Ascending aorta (tissue), 2 donors: ENCODE measurements at places on chromosomes 13 and 19. TPM values are rescaled to one million over a fixed set of nuclear protein-coding genes. Genes with fewer than 3 reads are reported as not detected.

DNA sequence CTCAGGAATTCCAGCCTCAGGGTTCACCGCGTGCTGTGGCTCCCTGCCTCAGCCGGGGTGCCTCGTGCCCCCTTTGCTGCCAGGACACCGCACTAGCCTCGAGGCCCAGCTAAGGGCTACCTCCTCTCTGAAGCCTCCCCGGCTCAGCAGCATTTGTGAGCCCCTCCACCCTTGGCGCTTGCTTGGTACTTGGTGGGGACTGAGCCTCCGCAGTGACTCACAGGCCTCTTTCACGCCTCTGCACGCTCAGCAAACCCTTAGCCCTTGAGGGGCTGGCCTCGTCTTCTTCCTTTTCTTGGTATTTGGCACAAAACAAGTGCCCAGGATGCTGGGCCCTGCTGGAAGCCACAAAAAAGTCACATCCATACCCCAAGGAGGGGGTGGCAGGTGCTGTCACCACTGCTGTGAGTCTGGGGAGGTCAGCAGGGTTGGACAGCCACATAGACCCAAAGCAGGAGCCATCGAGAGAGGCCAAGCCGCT is 85.4 kb upstream of the TM9SF2 start:
- no peaks in the 10 kb centered on the region for H3K4me1 ChIP-seq
- no peak overlapping the region for H3K27ac ChIP-seq
- no peaks in the 10 kb centered on the region for H3K36me3 ChIP-seq
- DNase-seq = no peak
- no peak overlapping the region for H3K4me3 ChIP-seq

GRCh38 chr19:54136086-54136863 is 1.3 kb upstream of the CNOT3 start:
- no peaks in the 10 kb centered on the region for H3K27me3 ChIP-seq
- H3K4me3 ChIP-seq = peak overlapping the region; percentile 61
- DNase-seq = no peak
- peak overlapping the region; percentile 67 for H3K27ac ChIP-seq

The C19orf33 gene
- not detected for total RNA-seq

The CYP4F3 gene
- not detected for total RNA-seq

DNA sequence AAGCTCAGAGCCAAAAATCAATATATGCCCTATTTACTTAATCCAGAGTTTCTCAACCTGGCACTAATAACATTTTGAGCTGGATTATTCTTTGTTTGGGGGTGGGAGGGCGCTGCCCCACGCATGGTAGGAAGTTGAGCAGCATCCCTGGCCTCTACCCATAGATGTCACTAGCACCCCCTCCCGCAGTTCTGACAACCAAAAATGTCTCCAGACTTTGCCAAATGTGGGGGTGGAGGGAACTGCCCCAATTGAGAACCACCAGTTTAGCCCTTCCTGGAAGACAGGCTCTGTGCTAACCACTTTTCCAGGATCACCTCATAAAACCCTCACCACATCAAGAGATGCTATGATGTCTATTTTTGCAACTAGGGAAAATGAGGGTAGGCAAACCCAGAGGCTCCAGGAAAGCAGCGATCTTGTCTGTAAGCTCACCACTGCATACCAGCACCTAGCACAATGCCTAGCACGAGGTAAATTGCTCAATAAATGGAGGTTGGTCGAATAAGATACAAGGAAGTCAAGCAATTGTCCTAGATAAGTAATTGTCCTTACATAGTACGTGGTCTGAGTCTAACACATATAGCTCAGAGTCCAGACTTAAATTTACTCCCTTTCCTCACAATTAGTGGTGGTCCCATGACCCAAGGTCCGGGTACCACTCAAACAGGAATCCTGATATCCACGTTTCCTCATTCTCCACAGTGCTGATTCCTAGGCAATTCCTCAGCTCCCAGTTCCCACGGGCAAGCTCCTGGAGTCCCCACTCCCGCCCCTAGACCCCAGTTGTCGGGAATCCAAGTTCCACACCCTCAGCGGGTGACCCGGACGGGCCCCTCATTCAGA is 892 bp downstream of the TRIR start:
- no peaks in the 10 kb centered on the region for H3K27me3 ChIP-seq
- peaks cover 21% of the 10 kb centered on the region for H3K36me3 ChIP-seq
- peaks cover 23% of the 10 kb centered on the region for H3K4me1 ChIP-seq
- H3K4me3 ChIP-seq = peak overlapping the region; percentile 86
